ENCODE measurements at places on chromosomes 16 and 17. TPM values are rescaled to one million over a fixed set of nuclear protein-coding genes. Genes with fewer than 3 reads are reported as not detected.

DNA sequence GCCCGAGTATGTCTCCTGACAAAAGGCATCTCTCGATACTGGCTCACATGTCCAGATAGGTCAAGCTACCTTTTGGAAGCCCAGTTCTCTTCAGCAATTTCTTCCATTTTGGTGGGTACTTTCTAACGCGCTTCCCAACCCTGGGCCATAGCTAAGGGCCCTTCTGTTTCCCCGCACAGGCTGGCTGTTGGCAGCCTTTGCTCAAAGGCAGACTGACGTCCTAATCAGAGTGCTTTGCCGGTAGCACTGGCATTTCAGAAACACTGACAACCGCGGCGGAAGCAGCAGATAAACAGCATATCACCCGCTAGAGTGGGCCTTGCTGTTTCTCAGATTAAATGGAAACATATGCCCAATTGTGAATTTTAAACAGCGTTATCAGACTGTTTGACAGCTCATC, 49.3 kb upstream of the MPHOSPH6 start:
- DNase-seq = no peak

Gene EME1
- polyA plus RNA-seq = 5.8 TPM

GRCh38 chr16:31072540-31073141, 1.4 kb downstream of the ZNF668 start:
- DNase-seq = no peak

Gene PDPK1
- 53.0 TPM for polyA plus RNA-seq

GRCh38 chr17:58307468-58308172, 21.0 kb downstream of the TSPOAP1 start:
- DNase-seq = no peak

Gene CCL2
- 17.2 TPM for polyA plus RNA-seq

GRCh38 chr17:43465049-43465448, 18.7 kb upstream of the DHX8 start:
- DNase-seq = no peak

DNA sequence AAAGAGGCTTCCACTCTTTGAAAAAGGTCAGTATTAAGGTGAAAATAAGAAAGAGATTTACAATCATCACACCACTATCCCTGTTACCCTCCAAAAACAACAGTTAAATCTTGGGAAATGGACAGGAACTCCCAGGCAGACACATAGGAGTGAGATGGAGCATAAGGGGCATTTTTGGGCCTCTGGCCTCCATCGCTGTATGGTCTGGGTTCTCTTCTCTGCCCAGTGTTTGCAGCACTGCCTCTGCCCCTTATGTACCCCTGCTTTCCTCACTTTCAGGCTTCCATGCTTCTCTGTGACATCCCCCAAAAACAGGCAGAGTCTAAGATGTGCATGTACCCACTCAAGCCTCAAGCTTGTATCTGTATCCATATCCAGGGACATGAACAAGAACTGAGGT, 630 bp upstream of the HOXB2 start:
- no peak for DNase-seq

Gene FOXO3B
- 3.8 TPM for polyA plus RNA-seq

Gene ZFP3
- polyA plus RNA-seq = 15.7 TPM

Gene BFAR
- 59.5 TPM for polyA plus RNA-seq

Gene FAM20A
- polyA plus RNA-seq = 14.1 TPM

Gene ABCC12
- polyA plus RNA-seq = not detected

- DNase-seq = no peak
These were observed 121.6 kb upstream of the ANKFN1 start for GRCh38 chr17:56031636-56032035.

- no peak for DNase-seq
These were observed 48.5 kb downstream of the CRISPLD2 start for GRCh38 chr16:84868328-84868727.

- DNase-seq = no peak
These were observed 1.0 kb downstream of the RHBDF2 start for GRCh38 chr17:76500074-76500746.

- DNase-seq = no peak
These were observed 255.7 kb downstream of the SHISA9 start for GRCh38 chr16:13157082-13157481.

GRCh38 chr17:2704890-2705248, 6.7 kb downstream of the CLUH start:
- DNase-seq = no peak

- no peak for DNase-seq
These were observed 26.6 kb downstream of the LCMT1 start for GRCh38 chr16:25138130-25138529.

- no peak for DNase-seq
These were observed 2.2 kb upstream of the LPCAT2 start for GRCh38 chr16:55506708-55507107.

Gene DNAI2
- 0.27 TPM for polyA plus RNA-seq

DNA sequence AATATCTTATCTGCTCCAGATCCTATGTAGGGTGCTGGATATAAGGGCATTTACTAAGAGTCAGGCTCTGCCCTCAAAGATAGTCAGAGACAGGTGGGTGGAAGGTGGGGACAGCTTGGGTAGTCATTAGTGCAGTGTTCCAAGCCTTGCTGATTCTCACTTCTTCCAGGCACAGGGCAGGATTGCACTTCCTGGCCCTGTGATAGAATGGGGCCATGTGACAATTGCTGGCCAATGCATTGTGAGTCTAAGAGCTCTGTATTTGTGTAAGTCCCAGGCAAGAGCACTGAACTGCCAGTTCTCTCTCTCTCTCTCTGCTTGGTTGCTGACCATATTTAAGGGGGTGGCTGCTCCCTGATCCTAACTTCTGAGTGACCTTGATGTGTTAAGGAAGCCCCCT, 112.1 kb downstream of the C16orf78 start:
- DNase-seq = no peak

- DNase-seq = no peak
These were observed 34.2 kb downstream of the CDH13 start for GRCh38 chr16:82660966-82661365.

DNA sequence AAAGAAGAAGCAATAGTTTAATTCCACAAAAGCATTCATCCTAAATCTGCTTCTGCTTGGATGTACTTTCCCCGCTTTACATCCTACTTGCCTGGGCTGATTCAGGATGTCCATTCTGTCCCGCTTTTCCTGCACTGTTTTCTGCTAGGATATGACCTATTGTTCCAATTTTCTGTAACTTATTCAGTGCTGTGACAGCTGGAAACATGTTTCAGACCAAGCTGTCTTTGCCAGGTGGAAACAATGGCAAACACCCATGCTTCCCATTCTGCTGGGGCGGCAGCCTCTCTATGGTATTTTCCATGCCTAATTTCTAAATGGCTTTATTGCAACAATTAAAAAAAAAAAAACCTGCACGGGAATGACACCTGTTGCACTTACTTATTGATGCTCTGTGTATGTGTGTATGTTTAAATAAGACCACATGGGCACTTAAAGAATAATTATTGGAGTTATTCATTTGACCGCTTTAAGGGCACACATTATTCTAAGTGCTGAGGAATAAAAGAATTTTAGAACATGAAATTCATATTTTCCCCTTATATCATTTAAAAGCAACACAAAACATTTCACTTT, 21.0 kb downstream of the COQ7 start:
- no peak for DNase-seq

GRCh38 chr17:57892146-57892819, 42.4 kb upstream of the MRPS23 start:
- no peak for DNase-seq

Gene METRN
- polyA plus RNA-seq = 13.6 TPM

Gene NTHL1
- polyA plus RNA-seq = 22.0 TPM

- DNase-seq = no peak
These were observed 17.3 kb downstream of the LLGL2 start for GRCh38 chr17:75542728-75543336.

GRCh38 chr16:89924297-89924924, 1.3 kb downstream of the TUBB3 start:
- DNase-seq = no peak

- DNase-seq = no peak
These were observed 113.4 kb downstream of the PITPNC1 start for GRCh38 chr17:67490471-67490870.

Gene FBRS
- 97.0 TPM for polyA plus RNA-seq

DNA sequence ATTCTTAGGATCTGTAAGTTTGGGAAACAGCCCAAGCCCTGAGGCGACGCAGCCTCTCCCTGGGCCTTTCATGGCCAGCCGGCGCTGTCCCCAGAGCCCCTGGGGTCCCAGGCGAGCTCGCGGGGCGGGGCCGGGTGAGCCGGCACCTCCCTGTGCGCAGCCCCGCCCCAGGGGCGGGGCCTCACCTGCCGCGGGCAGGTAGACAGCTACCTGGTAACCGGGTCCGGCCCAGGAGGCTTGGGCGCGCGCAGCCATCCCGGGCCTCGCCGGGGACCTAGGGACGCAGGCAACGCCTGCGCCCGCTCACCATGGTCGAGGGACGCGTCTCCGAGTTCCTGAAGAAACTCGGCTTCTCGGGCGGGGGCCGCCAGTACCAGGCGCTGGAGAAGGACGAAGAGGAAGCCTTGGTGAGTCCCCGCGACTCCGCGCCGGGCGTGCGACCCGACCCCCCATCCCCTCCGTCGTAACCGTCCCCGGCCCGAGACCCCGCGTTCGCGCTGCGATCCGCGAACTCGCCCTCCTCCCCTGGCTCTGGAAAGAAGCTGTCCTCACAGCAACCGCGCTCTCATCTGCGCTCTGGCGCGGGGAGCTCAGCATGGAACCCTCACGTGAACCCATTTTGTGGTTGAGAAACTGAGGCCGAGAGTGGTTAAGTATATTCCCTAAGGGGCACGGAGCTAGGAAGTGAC, at the start of gene ATP2C2:
ATP2C2 (plus strand) TSS at position 231 of the 689 bp plus-strand sequence; CDS start at position 309, 78 bp downstream.
- no peak for DNase-seq

DNA sequence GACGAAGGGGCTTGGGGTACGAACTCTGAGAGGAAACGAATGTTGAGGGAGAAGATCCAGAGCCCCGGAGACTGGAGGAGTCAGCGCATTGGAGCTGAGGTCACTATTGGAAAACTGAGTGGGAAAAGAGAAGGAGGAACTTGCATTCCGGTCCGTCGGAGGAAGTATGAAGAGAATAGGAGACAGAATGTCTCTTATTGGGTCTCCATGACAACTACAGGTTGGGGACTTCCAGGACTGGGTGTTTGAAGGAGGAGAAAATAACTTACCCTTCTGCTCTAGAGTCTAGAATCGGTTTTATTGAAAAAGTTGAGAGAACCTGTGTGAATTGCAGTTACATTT, 537 bp downstream of the GOSR1 start:
- no peak for DNase-seq

DNA sequence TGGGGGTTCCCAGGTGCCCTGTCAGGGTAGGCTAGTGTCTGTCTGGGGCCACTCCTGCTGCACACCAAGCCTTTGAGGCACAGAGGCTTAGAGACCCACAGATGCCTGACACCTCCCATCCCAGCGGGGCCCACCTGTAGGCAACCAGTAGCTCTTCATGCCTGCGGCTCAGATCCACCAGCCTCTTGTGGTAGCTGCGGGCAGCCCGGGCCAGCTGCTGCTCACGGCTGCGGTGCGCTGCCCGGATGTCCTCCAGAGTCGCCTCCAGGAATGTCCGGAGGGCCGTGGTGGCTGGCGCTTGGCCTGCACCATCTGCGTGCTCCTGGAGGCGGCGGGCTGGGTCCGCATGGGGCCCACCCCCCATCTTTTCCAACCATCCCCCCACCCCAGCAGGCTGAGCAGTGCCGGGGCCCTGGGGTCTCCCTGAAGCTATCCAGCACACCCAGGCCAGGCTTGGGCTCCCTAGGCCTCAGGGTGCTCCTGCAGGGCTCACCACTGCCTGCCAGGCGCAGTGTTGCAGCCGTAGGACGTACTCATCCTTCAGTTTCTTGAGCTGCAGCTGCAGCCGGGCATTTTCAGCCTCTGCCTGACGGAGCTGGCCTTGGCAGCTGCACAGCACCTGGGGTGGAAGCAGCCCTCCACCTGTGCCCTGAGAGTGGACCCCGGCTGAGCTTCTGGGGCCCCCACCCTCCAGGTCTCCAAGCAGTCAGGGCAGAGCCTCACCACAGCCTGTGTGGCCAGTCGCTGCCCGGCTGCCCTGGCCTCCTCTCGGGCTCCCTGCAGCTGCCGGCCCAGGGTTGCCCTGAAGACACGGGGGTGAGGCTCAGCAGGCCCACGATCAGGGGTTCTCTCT, 1.8 kb downstream of the CCDC78 start:
- no peak for DNase-seq

GRCh38 chr17:81161536-81161935, 3.8 kb upstream of the PVALEF start:
- DNase-seq = no peak

DNA sequence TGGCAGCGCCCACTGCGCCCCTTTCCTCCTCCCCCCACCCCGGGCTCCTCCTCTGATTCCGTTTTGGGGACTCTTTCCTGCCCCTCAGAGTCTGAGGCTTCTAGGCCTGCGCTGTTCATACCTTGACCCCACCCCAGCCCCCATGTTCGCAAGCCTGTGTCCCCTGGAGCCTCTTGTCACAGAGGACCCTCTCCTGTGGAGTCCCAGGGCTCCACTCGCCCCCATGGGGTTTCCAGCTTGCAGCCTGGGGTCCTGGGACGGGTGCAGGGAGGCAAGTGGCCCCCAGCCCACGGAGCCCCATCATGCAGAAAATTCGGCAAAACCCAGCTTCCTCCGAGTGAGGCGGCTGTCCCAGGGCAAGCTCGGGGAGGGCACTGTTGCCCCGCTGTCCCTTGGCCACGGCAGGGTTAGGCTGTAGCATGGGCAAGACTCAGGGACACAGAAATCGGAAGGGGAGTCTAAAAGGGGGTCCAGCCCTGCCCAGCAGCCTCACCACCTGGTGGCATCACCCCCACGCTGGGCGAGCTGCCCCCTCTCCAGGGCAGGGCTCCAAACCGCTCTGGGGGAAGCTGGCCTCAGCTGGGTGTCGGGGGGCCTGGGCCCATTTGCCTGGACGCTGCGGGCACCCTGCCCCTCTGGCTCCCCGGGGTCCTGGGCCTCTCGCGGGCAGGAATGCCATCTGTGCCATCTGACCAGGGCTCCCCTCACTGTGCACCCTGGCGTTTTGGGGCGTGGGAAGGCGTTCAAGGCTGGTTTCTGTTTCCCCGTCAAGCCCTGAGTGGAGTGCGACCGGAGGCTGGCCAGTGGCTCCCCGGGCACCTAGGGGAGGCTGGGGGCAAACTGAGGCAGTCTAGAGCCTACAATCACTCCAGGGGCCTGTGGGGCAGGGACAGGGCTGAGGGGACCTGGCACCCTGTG, 11.5 kb upstream of the BAHCC1 start:
- DNase-seq = no peak

Gene FBXO39
- polyA plus RNA-seq = 0.19 TPM

Gene TPSG1
- polyA plus RNA-seq = 1.9 TPM

Gene ORC6
- 16.5 TPM for polyA plus RNA-seq

- DNase-seq = no peak
These were observed 398.8 kb downstream of the HS3ST3B1 start for GRCh38 chr17:14699574-14700185.

Gene ACSF3
- polyA plus RNA-seq = 37.9 TPM

Gene WDR45B
- polyA plus RNA-seq = 105 TPM
